ENCODE measurements at places on chromosomes 16 and 17. TPM values are rescaled to one million over a fixed set of nuclear protein-coding genes. Genes with fewer than 3 reads are reported as not detected.

GRCh38 chr16:57469917-57470470 lies 7.5 kb downstream of the POLR2C start:
- no peaks in the 10 kb centered on the region for H3K27me3 ChIP-seq
- H3K4me1 ChIP-seq = peaks cover 26% of the 10 kb centered on the region
- peaks cover 18% of the 10 kb centered on the region for H3K36me3 ChIP-seq
- DNase-seq = no peak
- peak overlapping the region; percentile 45 for H3K27ac ChIP-seq

DNA sequence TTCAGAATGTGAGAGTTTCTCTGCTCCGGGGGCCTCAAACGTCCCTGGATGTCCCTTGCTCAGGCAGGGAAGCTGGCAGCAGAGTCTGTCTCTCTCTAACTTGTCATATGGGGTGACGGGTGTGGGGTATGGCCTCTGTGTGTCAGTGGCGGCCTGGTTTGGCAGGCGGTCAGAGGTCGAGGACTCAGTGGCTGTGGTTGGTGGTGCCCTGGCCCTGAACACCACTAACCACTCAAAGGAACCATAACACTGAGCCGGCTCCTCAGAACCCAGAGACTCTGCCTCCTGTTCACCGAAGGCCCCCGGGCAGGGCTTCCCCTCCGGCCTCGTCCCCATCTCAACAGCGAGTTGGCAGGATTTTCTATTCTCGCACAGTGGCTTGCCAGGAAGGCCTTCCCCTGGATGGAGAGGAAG lies 677 bp downstream of the P2RX1 start:
- H3K27me3 ChIP-seq = peaks cover 3% of the 10 kb centered on the region
- no peak for DNase-seq
- H3K4me3 ChIP-seq = no peak overlapping the region

- no peak overlapping the region for H3K4me3 ChIP-seq
- no peak for DNase-seq
- no peaks in the 10 kb centered on the region for H3K36me3 ChIP-seq
- H3K27ac ChIP-seq = no peak overlapping the region
- H3K27me3 ChIP-seq = no peaks in the 10 kb centered on the region
- H3K4me1 ChIP-seq = no peaks in the 10 kb centered on the region
These were observed 27.0 kb downstream of the SLC7A5 start for GRCh38 chr16:87842209-87842869.

- DNase-seq = no peak
- peak overlapping the region; percentile 69 for H3K27ac ChIP-seq
- peaks cover 18% of the 10 kb centered on the region for H3K4me1 ChIP-seq
- peak overlapping the region; percentile 91 for H3K4me3 ChIP-seq
- H3K27me3 ChIP-seq = peaks cover 4% of the 10 kb centered on the region
- peaks cover 4% of the 10 kb centered on the region for H3K36me3 ChIP-seq
These were observed 1.4 kb downstream of the ENDOV start for GRCh38 chr17:80416260-80416939.

GRCh38 chr16:907361-907760 lies 63.4 kb downstream of the LMF1 start:
- H3K36me3 ChIP-seq = peaks cover 25% of the 10 kb centered on the region
- no peak for DNase-seq
- H3K27me3 ChIP-seq = no peaks in the 10 kb centered on the region
- H3K27ac ChIP-seq = no peak overlapping the region
- peaks cover 2% of the 10 kb centered on the region for H3K4me1 ChIP-seq

DNA sequence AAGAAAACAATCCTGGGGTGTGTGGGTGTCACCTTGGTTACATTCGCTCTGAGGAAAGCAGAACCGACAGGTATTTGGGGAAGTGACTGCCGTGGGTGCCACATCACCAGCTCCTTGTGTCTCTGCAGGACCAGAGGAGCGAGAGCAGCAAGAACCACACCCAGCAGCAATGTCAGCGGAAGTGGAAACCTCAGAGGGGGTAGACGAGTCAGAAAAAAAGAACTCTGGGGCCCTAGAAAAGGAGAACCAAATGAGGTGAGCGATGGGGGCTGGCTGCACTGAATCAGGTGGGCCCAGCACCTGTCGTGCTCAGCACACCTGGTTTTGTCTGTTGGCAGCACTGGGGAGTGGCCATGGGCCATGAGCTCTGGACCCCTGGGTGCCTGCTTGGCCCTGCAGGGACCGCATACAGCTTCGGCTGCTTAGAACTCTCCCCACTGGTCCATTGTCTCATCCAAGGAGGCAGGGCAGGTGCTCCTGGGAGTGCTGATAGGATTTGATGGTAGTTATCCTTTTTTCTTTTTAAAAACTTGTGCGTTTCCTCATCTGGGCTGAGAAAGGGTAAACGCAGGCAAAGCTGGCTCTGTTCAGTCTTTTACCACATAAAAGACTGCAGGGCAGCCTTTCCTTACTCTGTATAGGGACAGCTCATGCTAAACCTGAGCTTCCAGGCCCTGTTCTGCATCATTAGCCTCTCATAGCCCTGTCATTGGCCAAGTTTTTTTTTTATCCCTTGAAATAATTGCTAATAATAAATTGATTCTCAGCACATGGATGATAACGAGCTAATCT lies 29.4 kb downstream of the HMOX2 start:
- H3K27me3 ChIP-seq = no peaks in the 10 kb centered on the region
- H3K4me3 ChIP-seq = no peak overlapping the region
- DNase-seq = no peak
- no peak overlapping the region for H3K27ac ChIP-seq

DNA sequence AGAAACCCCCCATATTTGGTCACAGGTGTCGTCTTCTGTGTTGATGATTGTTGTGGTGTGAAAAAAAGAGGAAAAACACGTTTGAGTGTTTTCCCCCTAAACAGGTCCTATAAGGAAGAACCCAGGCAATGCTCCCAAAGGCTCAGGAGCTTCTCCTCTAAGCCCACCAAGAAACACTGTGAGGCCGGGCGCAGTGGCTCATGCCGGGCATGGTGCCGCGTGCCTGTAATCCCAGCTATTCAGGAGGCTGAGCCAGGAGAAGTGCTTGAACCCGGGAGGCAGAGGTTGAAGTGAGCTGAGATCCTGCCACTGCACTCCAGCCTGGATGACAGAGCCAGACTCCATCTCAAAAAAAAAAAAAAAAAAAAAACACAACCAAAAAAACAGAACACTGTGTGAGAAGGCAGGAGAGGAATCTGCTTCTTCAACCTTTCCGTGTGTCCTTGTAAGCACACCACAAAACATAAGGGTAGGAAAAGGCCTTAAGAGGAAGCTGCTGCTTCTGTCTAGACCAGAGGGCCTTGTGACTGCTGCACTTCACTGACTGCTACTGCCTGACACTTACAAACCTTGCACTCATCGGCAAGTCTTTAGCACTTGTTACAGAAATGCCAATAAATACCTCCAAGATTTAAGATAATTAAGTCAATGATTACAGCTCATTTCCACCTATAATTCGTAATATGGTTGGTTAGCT lies 9.3 kb downstream of the JPT1 start:
- no peak overlapping the region for H3K4me3 ChIP-seq
- H3K27ac ChIP-seq = no peak overlapping the region
- peaks cover 51% of the 10 kb centered on the region for H3K36me3 ChIP-seq
- peaks cover 6% of the 10 kb centered on the region for H3K4me1 ChIP-seq
- no peaks in the 10 kb centered on the region for H3K27me3 ChIP-seq

DNA sequence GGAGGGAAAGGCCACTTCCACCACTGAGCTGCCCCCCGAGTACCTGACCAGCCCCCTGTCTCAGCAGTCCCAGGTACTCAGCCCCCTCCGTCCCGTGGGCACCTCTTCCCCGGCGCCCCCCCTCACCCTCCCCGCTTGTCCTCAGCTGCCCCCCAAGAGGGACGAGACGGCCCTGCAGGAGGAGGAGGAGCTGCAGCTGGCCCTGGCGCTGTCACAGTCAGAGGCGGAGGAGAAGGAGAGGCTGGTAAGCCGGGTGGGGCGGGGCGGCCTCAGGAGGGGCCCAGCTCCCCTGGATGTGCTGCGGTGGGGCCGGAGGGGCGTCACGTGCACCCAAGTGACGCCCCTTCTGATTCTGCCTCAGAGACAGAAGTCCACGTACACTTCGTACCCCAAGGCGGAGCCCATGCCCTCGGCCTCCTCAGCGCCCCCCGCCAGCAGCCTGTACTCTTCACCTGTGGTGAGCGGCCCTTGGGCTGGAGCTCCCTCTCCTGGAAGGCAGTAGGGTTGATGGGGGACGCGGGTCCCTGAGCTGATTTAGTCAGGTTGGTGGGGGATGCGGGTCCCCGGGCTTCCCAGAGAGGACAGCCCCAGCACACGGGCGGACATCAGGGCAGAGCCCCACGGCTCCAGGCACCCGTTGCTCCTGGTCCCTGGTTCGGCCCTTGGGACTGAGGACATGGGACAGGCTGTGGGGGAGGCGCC lies 9.5 kb upstream of the MRPL12 start:
- H3K4me3 ChIP-seq = no peak overlapping the region
- peaks cover 18% of the 10 kb centered on the region for H3K36me3 ChIP-seq
- no peaks in the 10 kb centered on the region for H3K4me1 ChIP-seq
- DNase-seq = no peak

Gene ACSM5
- total RNA-seq = not detected

Gene RHBDF2
- 11.8 TPM for total RNA-seq

Gene GDPD1
- 19.5 TPM for total RNA-seq

Gene ZNF213
- 13.4 TPM for total RNA-seq

Gene HCRT
- total RNA-seq = not detected

Gene MMP28
- 0.53 TPM for total RNA-seq

Gene SP6
- 0.74 TPM for total RNA-seq

Gene TP53TG3B
- total RNA-seq = not detected
